ENCODE measurements at places on chromosomes 12 and 14. TPM values are rescaled to one million over a fixed set of nuclear protein-coding genes. Genes with fewer than 3 reads are reported as not detected.

The HHIPL1 gene
- total RNA-seq: 1.4 TPM

The CELA1 gene
- not detected for total RNA-seq

The CDH24 gene
- 7.9 TPM for total RNA-seq

The PRPH gene
- 7.3 TPM for total RNA-seq

The AMN gene
- total RNA-seq: 18.3 TPM

The CLEC4C gene
- not detected for total RNA-seq

The GARIN6 gene
- total RNA-seq: not detected

The NAV3 gene
- 5.6 TPM for total RNA-seq

The PPP1R36 gene
- total RNA-seq: 0.57 TPM

The DYNC1H1 gene
- total RNA-seq: 413 TPM

The ARL6IP4 gene
- total RNA-seq: 140 TPM

The CNTN1 gene
- total RNA-seq: 25.2 TPM

GRCh38 chr14:54638135-54638446 is 71.2 kb downstream of the SAMD4A start:
- no peak for DNase-seq

DNA sequence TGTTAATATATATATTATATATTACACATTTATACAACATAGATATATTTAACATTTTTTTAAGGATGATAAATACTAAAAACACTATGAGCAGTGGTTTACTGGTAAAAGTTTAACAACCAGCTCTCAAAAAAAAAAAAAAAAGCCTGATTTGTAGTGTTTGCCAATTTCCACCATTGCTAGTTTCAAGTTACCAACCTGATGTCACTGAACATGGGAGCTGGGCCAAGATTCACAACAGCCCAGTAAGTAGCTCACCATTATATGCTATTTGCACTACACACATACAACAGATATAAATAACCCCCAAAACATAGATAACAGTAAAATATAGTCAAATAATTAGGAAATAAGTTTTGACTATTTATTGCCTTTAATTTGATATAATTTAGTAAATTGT is 28.9 kb upstream of the TMX1 start:
- no peak for DNase-seq

- DNase-seq: no peak
Observed at GRCh38 chr12:59322473-59322872, 273.4 kb upstream of the SLC16A7 start.

DNA sequence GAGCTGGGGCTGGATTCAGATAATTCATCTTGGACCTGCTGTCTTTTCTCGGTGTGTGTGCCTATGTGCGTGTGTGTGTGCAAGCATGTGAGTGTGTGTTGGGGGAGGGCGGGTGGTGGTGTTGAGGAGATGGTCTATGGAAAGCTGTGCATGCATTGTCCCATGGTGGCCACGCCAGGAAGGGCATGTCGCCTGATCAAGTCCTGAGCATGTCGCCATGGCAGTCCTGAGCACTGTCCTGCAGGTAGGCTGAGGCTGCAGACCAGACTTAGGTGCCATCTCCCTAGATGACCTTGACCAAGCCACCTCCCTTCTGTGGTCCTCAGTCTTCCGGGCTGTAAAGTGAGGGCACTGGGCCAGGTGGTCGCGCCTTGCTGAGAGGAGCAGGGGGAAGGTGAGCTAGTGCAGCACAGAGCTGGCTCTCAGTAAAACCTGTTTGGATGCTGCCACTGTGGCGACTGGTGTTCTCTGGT is 81.4 kb downstream of the PAPOLA start:
- no peak for DNase-seq

DNA sequence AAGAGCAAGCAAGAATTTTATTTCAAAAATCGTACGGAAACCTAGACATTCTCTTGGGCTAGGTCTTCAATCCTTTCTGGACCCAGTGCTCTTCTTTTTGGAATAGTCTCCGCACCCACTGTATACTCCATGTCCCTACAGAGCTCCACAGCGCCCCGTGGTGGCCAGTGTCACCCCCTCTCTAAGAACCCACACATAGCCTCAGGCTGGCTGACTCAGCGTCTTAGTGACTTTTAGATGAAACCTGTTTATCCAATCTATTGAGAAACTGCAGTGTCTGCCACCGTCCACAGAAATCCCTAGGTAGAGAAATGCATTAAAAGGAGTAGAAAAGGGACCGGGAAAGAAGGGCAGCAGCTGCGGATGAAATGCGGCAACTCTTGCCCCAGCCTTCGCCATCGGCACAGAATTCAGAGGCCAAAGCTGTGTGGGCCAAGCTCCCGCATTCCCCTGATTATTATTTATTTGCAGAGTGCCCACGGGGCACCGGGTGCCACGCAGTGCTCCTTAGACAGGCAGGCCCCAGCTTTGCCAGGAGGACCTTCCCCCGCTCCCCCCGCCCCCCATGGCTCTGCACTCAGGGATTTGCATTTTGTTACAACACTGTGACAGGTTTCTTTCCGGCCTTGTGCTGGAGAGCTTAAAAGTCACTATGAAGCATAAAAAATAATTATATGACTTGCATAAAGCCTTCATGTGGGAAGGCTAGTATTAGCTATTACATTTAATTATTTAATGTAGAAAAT is 170.1 kb upstream of the FKBP4 start:
- no peak for DNase-seq

GRCh38 chr14:92774572-92774971 is 19.5 kb upstream of the GOLGA5 start:
- DNase-seq: no peak

- DNase-seq: no peak
Observed at GRCh38 chr12:78036874-78037273, 206.2 kb downstream of the NAV3 start.

GRCh38 chr12:69096669-69097335 is 142.6 kb upstream of the CPSF6 start:
- DNase-seq: no peak

- no peak for DNase-seq
Observed at GRCh38 chr14:104223101-104224041, 85.0 kb downstream of the KIF26A start.

DNA sequence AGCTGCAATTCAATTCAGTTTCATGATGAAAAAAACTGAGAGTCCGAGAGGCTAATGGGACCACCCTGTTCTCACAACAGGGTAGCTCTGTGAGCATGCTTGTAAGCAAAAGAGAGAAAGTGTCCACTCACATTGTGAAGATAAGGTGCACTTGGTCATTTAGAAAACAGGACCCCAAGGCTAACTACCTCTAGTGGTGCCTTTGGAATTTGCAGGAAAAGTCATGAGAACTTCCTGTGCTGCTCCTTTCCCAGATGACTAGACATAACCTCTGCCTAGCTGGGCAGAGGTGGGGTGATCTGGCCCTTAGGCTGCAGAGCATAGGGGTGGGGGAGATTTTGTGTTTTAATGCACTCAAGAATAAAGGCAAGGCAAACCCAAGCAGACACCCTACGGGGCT is 118.9 kb downstream of the STAB2 start:
- no peak for DNase-seq

GRCh38 chr12:43921666-43922337 is 85.9 kb downstream of the TMEM117 start:
- DNase-seq: no peak

GRCh38 chr12:98895086-98895651 is 250.1 kb downstream of the APAF1 start:
- DNase-seq: peak; percentile 72

DNA sequence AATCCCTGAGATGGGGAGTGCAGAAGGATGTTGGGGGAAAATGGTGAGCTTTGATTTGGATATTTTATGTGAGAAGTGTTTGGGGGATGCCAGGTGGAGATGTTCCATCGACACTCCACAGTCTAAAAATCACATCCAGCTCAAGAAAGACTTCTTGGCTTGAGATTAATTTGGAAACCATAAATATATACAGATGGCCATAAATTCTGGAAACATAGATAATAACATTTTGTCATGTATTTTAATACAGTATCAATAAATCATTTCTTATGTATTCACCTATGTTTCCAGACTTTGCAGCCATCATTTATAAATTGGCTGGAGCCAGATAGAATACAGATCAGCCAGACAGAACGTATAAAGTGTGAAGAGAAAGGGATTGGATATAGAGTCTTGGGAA is 245.5 kb upstream of the DDHD1 start:
- DNase-seq: no peak

DNA sequence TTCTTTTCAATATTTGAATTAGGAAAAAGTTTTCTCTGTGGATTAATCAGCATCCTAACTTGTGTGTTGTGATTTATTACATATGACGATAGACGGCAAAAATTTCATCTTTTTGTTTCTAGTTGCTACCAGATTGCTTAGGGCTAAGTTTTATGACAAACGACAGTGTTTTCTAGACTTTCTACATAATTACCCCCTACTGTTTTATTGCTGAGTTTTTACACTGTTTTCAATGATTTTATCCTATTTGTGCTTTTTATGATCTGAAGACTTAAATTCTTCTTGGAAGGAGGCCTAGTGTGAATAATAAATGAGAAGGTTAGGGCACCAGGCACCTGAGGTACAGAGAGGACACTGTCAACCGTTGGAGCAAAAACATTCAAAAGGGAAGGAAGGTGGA is 88.1 kb downstream of the TXNDC16 start:
- DNase-seq: no peak

DNA sequence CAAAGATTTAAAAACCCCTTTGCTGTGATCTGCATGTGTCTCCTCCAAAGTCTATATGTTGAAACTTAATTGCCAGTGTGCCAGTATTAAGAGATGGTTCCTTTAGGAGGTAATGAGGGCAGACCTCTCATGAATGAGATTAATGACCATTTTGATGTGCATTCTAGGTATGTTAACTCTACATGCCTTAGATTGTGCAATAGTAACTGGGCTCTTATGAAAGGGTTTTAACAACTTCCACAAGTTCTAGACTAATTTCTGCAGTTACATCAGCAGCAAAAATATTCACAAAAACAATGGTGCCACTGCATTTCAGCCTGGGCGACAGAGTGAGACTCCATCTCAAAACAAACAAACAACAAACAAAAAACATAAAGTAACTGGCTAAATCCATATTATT is 3.8 kb upstream of the TAS2R10 start:
- no peak for DNase-seq

DNA sequence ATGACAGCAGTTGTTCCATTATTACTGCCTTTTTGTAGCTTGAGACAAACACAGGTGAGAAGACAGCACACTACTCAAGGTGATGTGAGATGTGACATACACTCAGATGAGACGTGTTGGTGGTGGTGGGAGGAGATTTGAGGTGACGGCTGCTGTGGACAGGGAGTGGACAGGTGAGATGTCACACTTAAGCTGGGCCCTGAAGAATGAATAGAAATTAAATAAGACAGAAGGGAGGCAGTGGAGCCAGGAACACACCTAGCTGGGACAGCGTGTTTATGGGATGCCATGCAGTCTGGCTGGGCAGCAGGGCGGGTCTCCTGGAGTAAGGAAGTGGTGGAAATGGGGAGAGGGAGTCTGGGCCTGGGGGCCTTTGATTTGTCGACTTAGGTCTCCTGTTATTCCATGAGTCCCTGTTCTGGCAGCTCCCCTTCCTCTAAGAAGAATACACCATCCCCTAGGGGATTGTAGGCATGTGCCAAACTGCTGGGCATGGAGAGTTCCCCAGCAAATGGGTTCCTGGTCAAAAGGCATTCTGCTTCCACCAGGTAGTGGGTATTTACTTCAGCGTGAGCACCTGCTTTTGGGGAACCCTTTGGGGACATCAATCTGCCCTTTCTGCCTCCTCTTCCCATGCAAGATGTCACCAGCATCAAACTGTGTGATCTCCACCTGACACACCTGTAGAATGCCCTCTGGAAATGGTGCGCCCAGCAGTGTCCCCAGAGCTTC is 71.2 kb upstream of the ESRRB start:
- no peak for DNase-seq

DNA sequence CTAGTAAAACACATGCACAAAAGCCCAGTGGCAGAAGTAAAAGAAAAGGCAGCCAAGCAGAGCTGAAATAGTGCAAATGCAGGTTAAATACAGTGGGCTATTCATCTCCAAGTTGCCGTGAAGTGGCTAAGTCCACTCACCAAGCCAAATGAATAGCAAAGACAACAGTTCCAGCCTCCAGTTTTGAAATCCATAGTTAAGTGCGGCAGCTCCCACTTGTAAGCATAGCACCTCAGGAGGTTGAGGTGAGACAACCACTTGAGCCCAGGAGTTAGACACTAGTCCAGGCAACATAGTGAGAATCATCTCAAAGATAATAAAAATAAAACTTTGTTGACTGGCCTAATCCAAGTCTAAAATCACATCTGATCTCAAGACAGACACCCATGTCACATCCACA is 9.8 kb upstream of the PHLDA1 start:
- DNase-seq: no peak

DNA sequence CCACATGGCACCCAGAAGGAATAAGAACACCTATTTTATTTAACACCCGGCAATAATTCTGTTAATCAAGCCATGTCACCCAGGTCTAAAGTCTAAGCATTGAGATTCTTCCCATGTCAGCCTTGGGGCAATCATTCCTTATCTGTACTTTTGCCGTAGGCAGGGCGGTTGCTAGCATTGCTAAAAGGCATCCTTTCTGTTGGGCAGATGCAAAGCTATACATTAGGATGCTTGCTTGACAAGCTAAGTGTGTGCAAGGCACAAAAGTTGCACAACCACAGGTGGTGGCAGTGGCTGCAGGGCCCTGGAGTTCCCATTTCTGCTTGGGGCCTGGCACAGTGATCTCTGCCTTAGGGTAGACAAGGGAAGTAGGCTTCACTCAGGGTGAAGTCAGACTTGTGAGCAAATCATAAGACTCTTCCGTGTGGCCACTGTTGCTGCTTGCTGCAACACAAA is 12.5 kb upstream of the GALNT6 start:
- DNase-seq: no peak

- DNase-seq: peak; percentile 63
Observed at GRCh38 chr12:130424858-130425697, 87.4 kb downstream of the PIWIL1 start.

- no peak for DNase-seq
Observed at GRCh38 chr12:47778881-47779280, 5.8 kb downstream of the SLC48A1 start.

- DNase-seq: no peak
Observed at GRCh38 chr12:12483438-12483837, 79.2 kb downstream of the DUSP16 start.

DNA sequence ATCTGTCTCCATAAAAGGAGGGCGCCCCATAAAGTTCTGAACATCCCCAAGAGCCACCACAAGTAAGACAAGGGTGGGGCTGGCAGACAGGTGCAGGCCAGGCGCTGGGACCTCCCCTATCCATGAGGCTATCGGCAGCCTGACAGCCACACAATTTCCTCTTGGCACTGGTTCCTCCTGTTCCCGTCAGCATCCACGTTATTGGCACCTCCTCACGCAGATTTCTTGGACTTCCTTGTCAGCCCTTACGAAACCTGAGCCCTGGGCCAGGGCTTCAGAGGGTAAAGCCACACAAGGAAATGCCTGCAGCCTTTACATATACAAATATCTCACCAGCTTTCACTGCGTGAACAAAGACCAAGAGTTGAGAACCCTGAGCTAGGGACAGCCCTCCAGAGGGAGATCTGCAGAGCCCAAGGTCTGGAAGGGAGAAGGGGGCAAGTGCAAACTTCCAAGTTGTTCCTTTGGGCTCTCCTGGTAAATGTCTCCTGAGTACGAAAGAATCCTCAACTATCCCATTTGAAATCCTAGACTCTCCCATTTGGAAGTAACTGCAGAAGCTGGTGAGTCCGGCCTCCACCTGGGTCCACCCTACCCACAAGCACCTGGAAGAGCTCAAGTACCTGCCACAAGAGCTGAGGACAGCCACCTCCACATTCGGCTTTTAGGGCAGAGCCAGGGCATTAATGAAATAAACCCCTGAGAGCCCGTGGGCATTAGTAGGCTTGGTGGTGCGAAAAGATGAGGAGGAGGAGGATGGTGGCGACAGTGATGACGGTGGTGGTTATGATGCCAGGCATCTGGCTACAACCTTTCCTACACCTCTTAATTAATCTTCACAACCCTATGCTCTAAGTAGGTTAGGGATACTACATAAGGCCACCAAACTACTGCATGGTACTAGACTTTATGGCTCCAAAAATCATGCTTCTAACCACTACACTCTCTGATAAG is 5.5 kb upstream of the TC2N start:
- DNase-seq: no peak

Data from type B pancreatic cell (in vitro differentiated cells).